GM23338 (cell line): ENCODE measurements at places on chromosomes 7 and 10. TPM values are rescaled to one million over a fixed set of nuclear protein-coding genes. Genes with fewer than 3 reads are reported as not detected.

Gene UPK3BL1
- 10.6 and 12.6 TPM in 2 replicates for total RNA-seq

Gene HOXA4
- not detected in 2 replicates for total RNA-seq

Gene HABP2
- total RNA-seq = not detected in 2 replicates

Gene PHKG1
- total RNA-seq = not detected in 2 replicates

Gene OR2A12
- total RNA-seq = not detected in 2 replicates

Gene SPDYE16
- total RNA-seq = not detected in 2 replicates

Gene MYOZ1
- total RNA-seq = 2.4 and 3.2 TPM in 2 replicates

Gene ZNF107
- total RNA-seq = 51.0 and 55.3 TPM in 2 replicates

Gene TMEM213
- total RNA-seq = 0.08 TPM in 1 of 2 replicates, not detected in the other

Gene ELMO1
- total RNA-seq = 15.0 and 24.9 TPM in 2 replicates

Gene ADAM8
- 5.5 and 7.4 TPM in 2 replicates for total RNA-seq

Gene SLK
- total RNA-seq = 21.5 and 25.8 TPM in 2 replicates

Gene CYP2C8
- 2.1 and 4.1 TPM in 2 replicates for total RNA-seq

Gene GLI3
- total RNA-seq = 17.0 and 17.9 TPM in 2 replicates

Gene LIPJ
- total RNA-seq = 0.04 and 0.14 TPM in 2 replicates

Gene UCMA
- 8.6 and 12.7 TPM in 2 replicates for total RNA-seq

Gene LBX1
- not detected in 2 replicates for total RNA-seq

Gene TAX1BP1
- 53.1 and 56.5 TPM in 2 replicates for total RNA-seq

Gene TMEM140
- not detected in 2 replicates for total RNA-seq

Gene TMEM270
- total RNA-seq = not detected in 2 replicates

Gene CHN2
- total RNA-seq = 7.5 and 8.8 TPM in 2 replicates

Gene POP7
- 87.3 and 110 TPM in 2 replicates for total RNA-seq

Gene TES
- total RNA-seq = 38.3 and 42.4 TPM in 2 replicates

Gene H2BK1
- total RNA-seq = not detected in 2 replicates

Gene C10orf143
- total RNA-seq = 0.21 and 0.62 TPM in 2 replicates

Gene NXPH1
- 3.0 and 5.2 TPM in 2 replicates for total RNA-seq

Gene ENTPD1
- 2.0 and 2.3 TPM in 2 replicates for total RNA-seq

Gene DGKB
- 2.6 and 11.5 TPM in 2 replicates for total RNA-seq

Gene DYNC1I1
- 0.82 and 4.1 TPM in 2 replicates for total RNA-seq

Gene GATA3
- total RNA-seq = not detected in 2 replicates

Gene PROSER2
- 5.6 and 10.8 TPM in 2 replicates for total RNA-seq

Gene PILRB
- total RNA-seq = 21.6 and 43.0 TPM in 2 replicates

Gene SPDYE11
- not detected in 2 replicates for total RNA-seq

Gene CHRM2
- 0.35 TPM in 2 replicates for total RNA-seq

Gene TMEM273
- total RNA-seq = not detected in 2 replicates

Gene ANKRD26
- 7.1 and 7.9 TPM in 2 replicates for total RNA-seq

Gene CDC14C
- 0.17 and 0.54 TPM in 2 replicates for total RNA-seq
